Naive thymus-derived CD4-positive, alpha-beta T cell (primary cell): ENCODE measurements at places on chromosomes 12 and 14. TPM values are rescaled to one million over a fixed set of nuclear protein-coding genes. Genes with fewer than 3 reads are reported as not detected.

The PXMP2 gene
- 2.6 TPM for total RNA-seq

The INSM2 gene
- not detected in 2 replicates for total RNA-seq

- H3K36me3 ChIP-seq = no peaks in the 10 kb centered on the region
- no peak for DNase-seq
- H3K4me1 ChIP-seq = no peaks in the 10 kb centered on the region
- no peak overlapping the region for H3K4me3 ChIP-seq
- H3K27ac ChIP-seq = no peak overlapping the region
Observed at GRCh38 chr14:54503486-54503885, 6.2 kb upstream of the CGRRF1 start.

DNA sequence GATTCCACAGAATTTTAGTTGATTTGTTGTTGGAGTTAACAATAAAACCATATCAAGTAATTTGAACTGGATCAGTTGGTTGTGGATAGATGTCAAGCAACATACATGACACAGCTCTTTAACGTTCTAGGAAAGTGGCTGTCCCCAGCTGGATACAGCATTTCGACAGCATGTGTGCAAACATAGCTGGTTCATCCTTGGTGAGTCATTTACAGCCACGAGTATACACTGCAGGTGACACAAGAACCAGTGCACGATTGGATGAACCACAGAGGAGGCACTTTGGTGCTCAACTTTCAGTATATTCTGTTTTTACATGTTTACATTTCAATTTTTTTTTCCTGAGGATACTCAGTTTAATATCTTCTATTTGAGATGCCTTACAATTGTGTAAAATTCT, 242.4 kb downstream of the TMEM117 start:
- H3K27ac ChIP-seq = no peak overlapping the region
- no peaks in the 10 kb centered on the region for H3K27me3 ChIP-seq

DNA sequence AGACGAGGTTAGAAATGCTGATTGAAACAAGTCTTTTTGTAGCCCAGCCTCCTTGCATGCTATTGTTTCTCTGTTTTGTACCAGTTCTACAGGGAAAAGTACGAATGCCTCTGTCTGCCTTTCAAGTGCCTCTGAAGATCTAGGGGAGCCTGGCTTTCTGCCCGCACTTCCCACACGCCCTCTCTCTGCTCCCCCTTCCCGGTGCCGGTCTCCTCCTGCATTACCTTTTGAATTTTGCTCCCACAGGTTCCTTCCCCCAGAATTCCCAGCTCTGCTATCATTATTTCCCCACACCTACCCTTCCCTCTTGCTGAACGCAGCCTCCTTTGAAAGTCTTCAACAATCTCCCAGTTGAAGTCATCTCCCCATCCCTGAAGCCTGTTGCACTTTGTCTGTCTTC, 689.7 kb downstream of the BCL11B start:
- DNase-seq = no peak
- H3K4me1 ChIP-seq = no peaks in the 10 kb centered on the region
- no peaks in the 10 kb centered on the region for H3K36me3 ChIP-seq
- H3K4me3 ChIP-seq = no peak overlapping the region

The EIF4B gene
- 613 TPM for total RNA-seq

GRCh38 chr12:2154050-2154449, 101.3 kb downstream of the CACNA1C start:
- H3K36me3 ChIP-seq = no peaks in the 10 kb centered on the region
- H3K27ac ChIP-seq = no peak overlapping the region
- no peaks in the 10 kb centered on the region for H3K27me3 ChIP-seq
- no peak for DNase-seq
